Fibroblast of the aortic adventitia (primary cell): ENCODE measurements at places on chromosomes 7 and 10. TPM values are rescaled to one million over a fixed set of nuclear protein-coding genes. Genes with fewer than 3 reads are reported as not detected.

Gene EBLN1
- total RNA-seq: not detected in 2 replicates

Gene SHTN1
- 4.2 and 9.2 TPM in 2 replicates for total RNA-seq

Gene SH2D4B
- not detected in 2 replicates for total RNA-seq

Gene GIMAP5
- not detected in 2 replicates for total RNA-seq

Gene ELN
- 22.3 and 101 TPM in 2 replicates for total RNA-seq

Gene GOLGA7B
- total RNA-seq: not detected in 2 replicates

Gene KLLN
- total RNA-seq: 0.99 and 2.0 TPM in 2 replicates

Gene EPO
- total RNA-seq: not detected in 2 replicates

Gene WNT8B
- not detected in 2 replicates for total RNA-seq

Gene ITPRID1
- total RNA-seq: not detected in 2 replicates

Gene CPA2
- not detected in 2 replicates for total RNA-seq

Gene FIGNL1
- 9.3 and 33.6 TPM in 2 replicates for total RNA-seq

Gene PDE6C
- not detected in 2 replicates for total RNA-seq

Gene SPDYE11
- total RNA-seq: 0.08 TPM in 1 of 2 replicates, not detected in the other

Gene LRRN3
- total RNA-seq: 2.7 and 5.0 TPM in 2 replicates

Gene OPN4
- not detected in 2 replicates for total RNA-seq

Gene HOXA11
- not detected in 2 replicates for total RNA-seq

Gene RARRES2
- total RNA-seq: 1.4 and 76.1 TPM in 2 replicates

Gene OR2F2
- total RNA-seq: not detected in 2 replicates

Gene FKBP9
- 387 and 831 TPM in 2 replicates for total RNA-seq

Gene OR2A5
- total RNA-seq: not detected in 2 replicates

Gene ANKRD2
- total RNA-seq: 0.27 and 0.57 TPM in 2 replicates

Gene EFCAB10
- not detected in 2 replicates for total RNA-seq

Gene GNAI1
- 25.8 and 46.7 TPM in 2 replicates for total RNA-seq

Gene CFAP46
- total RNA-seq: 0.09 and 1.5 TPM in 2 replicates

Gene TMEM139
- total RNA-seq: not detected in 2 replicates

Gene TSPAN15
- 0.27 and 1.2 TPM in 2 replicates for total RNA-seq

Gene INHBA
- total RNA-seq: 14.7 and 20.0 TPM in 2 replicates

Gene ZNF467
- 0.27 and 5.1 TPM in 2 replicates for total RNA-seq

Gene NPY
- not detected in 2 replicates for total RNA-seq

Gene ANKRD30A
- not detected in 2 replicates for total RNA-seq

Gene PPP1R17
- total RNA-seq: not detected in 2 replicates

Gene CYP26C1
- 0.09 TPM in 1 of 2 replicates, not detected in the other for total RNA-seq

Gene SHH
- total RNA-seq: 0.36 TPM in 1 of 2 replicates, not detected in the other

Gene FAM241B
- total RNA-seq: not detected in 2 replicates

Gene A1CF
- not detected in 2 replicates for total RNA-seq

Gene PTF1A
- total RNA-seq: not detected in 2 replicates

Gene IL6
- 3.8 and 10.2 TPM in 2 replicates for total RNA-seq

Gene IKZF1
- total RNA-seq: not detected in 2 replicates

Gene PAX4
- not detected in 2 replicates for total RNA-seq
